ENCODE measurements at places on chromosomes 5 and 9.

GRCh38 chr5:151095341-151096000, 14.6 kb upstream of the TNIP1 start:
- no peak for DNase-seq

GRCh38 chr5:126811515-126812198, 34.7 kb downstream of the LMNB1 start:
- no peak for DNase-seq

GRCh38 chr9:123027517-123027916, 6.0 kb upstream of the GPR21 start:
- no peak for DNase-seq

DNA sequence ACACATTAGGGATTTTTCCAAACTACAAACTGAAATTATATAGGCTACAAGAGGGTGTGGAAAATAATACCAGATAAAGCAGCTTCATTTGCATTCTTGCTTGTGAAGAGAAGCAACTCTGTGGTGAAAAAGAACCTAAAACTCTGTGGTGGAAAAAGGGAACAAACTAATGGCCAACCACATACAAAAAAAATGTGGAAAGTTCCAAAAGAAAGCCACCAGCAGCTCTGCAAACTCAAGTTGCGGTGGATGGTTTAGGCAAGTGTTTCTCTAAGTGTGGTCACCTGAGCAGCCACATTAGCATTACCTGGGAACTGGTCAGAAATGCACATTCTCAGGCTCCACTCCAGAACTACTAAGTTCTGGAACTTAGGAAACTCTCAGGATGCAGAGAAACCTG, 586.4 kb downstream of the ACTL7B start:
- DNase-seq, result no peak

DNA sequence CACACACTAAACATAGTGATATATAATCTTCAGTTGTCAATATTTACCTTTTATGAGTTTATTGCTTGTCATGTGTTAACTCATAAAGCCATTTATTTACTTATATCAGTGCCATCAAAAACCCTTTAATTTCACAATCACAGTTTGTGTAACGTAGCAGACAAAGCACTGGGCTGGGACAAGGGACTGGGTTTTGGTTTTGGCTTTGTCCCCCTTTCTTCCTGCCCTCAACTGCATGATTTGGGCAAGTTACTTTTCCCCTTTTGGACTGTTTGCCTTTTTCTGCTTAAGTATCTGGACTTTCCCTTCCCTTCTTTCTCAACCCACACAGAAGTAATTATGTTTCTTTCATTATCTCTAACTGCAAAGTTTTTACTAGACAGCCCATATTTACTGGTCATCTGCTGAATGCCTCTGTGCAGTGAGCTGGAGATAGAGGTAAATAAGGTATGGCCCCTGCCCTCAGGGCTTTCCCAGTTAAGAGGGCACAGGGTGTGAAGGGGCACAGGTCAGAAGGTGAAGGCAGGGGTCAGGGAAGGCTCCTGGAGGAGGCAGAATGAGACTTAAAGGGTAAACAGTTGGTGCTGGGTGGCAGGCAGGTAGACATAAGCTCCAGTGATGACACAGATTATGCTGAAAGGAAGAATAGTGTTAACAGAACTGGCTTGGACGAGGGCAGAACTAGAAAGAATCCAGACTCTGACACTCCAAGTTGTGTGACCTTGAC, 14.8 kb upstream of the NR3C1 start:
- no peak for DNase-seq

GRCh38 chr9:87776481-87777379, 50.8 kb downstream of the CTSL start:
- no peak for DNase-seq

- DNase-seq, result no peak
Measured at GRCh38 chr9:6051511-6051950, 36.1 kb upstream of the RANBP6 start.

DNA sequence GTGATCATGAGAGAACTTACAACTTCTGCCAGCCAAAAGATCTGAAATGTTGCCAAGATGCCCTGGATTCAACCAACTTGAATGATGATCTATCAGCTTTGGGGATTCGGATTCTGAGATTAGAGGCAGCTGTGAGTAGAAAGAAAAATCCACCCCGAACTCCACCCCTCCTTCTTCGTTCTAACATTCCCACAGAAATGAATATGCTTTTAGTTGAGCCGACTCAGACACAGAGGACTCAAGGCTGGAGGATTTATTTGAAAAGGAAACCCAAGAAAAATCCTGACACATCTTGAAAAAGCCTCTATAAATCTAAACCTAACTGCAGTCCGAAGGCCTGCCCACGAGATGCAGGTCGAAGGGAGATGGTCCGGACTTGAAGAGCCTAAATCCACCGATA, 275.0 kb downstream of the GAS1 start:
- DNase-seq, result no peak

DNA sequence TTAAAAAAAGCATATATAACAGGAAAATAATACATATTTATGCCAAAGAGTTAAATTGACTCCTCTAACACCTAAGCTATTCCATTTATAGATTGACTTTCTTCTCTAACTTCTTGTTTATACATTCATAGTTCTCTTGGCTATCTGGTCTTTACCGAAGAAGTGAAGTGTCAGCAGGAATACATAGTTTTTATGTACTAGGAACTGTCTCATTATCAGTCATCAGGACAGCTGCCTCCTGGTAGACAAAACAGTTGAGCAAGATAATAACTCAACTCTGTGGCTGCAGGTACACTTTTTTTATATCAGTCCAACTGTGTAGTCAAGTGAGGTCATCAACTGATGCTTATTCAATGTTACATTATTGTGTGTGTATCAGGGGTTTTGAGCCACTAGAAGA, 1436.0 kb upstream of the NUDT12 start:
- no peak for DNase-seq

GRCh38 chr9:33164138-33164809, 2.9 kb downstream of the B4GALT1 start:
- DNase-seq, result no peak

DNA sequence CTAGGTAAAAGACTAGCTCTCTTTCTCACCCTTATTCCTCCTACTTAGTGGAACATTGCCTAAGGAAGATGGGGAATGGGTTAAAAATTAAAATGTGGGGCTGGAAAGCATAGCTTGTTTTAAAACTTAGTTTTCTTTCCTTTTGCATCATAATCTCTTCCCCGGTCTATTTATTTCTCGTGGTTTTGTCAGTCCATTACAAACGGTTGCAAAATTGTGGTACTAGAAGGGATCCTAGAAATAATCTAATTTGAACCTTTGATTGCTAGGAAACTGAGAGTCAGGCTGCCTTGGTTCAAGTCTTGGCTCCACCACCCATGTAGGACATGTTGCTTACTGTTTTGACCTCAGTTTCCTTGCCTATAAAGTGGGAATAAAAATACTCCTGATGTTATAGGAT, 1.3 kb downstream of the IL31RA start:
- DNase-seq, result no peak

DNA sequence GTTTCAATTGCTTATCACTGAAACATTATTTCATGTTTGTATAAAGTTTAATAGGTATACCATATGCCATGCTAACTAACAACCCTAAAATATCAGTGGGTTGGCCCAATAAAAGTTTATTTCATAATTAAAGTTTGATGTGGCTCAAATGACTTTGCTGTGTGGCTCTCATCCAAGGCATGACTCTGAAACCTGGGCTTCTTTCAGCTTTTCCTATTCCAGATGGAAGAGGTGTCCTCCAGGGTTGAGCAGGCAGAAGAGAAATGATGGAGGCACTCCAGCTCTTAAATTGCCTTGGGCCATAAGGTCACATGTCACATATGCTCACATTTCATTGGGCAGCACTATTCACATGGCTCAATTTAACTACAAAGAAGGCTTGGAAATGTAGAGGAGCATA, 101.9 kb downstream of the MACIR start:
- no peak for DNase-seq

- no peak for DNase-seq
Measured at GRCh38 chr5:126056352-126056751, 366.9 kb upstream of the GRAMD2B start.

DNA sequence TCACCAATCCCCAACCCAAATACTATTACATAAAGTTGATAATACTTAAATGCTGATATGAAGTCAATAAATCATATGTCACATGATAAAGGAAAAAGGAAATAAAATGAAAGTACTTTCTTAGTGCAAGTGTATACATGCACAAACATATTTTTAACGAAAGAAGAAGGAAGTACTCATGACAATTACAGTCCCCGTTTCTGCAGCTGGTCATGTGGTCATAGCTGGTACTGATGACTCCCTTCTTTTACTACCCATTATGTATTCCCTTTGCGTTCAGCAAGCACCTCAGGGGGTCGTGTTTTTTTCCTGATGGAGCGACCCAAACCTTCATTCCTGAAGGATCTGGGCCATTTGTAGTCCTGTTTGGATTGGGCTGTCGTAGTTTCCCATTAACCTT, 27.3 kb downstream of the CENPP start:
- no peak for DNase-seq

DNA sequence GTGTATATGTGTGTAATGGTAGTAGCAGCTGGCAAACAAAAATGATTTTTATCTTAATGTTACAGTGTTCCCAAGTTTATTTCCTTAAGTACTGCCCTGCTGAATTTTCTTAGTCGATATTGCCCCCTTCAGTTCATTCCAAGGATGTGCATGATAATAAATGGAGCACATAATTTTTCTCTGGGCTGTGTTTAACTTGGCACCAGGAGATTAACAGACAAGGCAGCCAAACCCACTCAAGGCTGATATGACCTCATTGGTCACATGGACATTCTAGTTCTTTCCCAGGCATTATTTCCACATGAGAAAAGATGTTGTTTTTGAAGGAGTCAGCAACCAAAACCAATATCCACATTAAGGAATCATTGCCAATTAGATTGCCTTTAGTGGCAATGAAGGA, 61.8 kb downstream of the COX7C start:
- DNase-seq, result no peak

DNA sequence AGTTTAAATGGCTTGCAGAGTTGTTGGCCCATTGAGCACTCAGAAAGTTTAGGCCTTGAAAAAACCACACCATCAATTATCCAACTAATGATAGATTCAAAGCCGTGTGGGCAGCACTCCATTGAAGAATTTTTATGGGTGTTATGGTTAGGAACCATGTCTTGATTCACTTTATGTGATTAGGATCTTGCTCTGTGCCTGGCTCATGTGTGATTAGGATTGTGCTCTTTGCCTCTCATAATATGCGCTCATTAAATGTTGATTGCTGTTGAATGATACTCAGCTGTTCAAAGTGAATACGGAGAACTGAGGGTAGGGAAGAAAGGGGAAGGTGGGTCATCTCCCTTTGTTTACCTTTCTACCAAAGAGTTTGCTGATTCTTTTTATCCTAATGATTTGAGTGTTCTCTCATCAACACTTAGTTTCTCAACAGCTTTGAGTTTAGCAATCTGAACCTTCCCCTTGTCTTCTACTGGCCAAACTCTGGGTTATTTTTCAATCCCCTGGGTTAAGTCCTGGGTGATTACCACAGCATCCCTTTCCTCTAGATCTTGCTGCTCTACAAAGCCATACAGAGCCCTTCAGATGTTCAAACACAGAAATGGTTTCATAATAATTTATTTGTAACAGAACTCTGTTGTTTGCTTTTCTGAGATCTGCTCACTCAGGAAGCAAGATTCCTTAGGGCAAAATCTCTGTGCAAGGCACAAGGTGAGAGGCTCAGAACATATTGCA, 668.8 kb upstream of the RGMB start:
- DNase-seq, result no peak

- no peak for DNase-seq
Measured at GRCh38 chr5:120365656-120366446, 98.2 kb upstream of the PRR16 start.

GRCh38 chr9:133256686-133257091, 18.3 kb downstream of the ABO start:
- no peak for DNase-seq

- no peak for DNase-seq
Measured at GRCh38 chr9:5549658-5550650, 39.6 kb downstream of the PDCD1LG2 start.

DNA sequence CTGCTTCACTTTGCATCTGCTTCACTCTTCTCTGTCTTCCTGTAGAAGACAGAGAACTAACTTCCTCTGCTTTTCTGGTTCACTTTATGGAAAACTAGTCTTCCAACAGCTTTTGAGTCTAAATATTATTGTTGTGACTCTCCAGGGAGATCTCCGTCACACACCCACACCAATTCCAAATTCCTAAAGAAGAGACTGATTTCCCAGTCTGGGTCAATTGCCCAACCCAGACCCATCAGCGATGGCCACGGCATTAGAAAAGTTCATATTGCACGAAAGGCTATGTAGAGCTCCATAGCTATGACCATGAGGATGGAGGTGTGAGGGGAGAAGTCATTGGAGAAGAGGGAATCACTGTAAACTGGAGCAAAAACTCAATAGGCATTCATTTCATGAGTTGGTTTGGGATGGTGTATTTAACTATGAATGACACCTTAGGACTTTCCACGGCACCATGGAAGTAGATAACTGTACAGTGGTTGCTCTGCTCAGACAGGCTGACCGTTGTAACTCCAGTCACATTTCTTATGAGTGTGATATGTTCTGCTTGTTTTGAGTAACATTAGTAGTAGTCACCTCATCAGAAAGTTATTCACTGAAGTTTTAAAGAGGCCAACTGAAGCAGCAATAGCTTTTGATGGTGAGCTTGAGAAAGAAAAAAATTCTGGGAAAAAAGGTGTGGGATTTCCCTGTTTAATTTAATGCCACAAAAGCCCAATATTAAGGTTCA, 78.1 kb upstream of the MAMDC2 start:
- DNase-seq, result no peak

- no peak for DNase-seq
Measured at GRCh38 chr9:133116346-133117231, 4.5 kb downstream of the RALGDS start.

- no peak for DNase-seq
Measured at GRCh38 chr5:83407931-83408330, 63.6 kb upstream of the VCAN start.

DNA sequence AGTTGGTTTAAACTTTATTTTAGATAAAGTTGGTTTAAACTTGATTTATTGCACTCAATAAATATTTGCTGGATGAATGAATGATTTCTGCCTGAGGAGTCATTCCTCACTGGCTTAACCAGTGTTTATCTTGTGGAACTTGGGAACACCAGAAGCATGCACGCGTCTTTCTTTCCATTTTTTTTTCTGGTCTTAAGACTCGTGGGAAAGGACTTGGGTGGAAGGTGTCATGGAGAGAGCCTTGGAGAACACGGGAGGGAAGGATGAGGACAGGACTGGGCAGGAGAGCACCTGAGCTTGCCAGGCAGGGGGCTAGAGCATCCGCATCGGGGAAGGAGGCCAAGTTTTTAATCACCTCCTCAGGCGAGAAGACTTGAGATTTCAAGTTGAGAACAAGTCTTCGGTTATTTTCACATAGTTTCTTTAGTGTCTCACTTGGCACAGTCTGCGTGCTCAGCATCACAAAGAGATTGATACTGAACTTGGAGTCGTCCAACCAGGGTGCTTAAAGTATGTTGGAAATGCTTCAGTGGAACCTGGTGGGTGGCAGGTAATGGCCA, 144.2 kb downstream of the PDZD2 start:
- no peak for DNase-seq

GRCh38 chr9:125095821-125096443, 47.4 kb downstream of the SCAI start:
- no peak for DNase-seq

- DNase-seq, result no peak
Measured at GRCh38 chr9:15086778-15087324, 176.6 kb upstream of the FREM1 start.

- DNase-seq, result no peak
Measured at GRCh38 chr9:100084734-100085133, 14.1 kb downstream of the ERP44 start.

- no peak for DNase-seq
Measured at GRCh38 chr9:98994172-98995058, 50.7 kb downstream of the COL15A1 start.

All from stimulated activated CD4-positive, alpha-beta T cell treated with anti-CD3 and anti-CD28 coated beads, TNF-alpha, amount 100 ng/mL, for 1 hour (primary cell).